ENCODE measurements at places on chromosomes 2 and 18. TPM values are rescaled to one million over a fixed set of nuclear protein-coding genes. Genes with fewer than 3 reads are reported as not detected.

- no peak overlapping the region for H3K4me3 ChIP-seq
- no peaks in the 10 kb centered on the region for H3K4me1 ChIP-seq
- H3K27ac ChIP-seq, result no peak overlapping the region
- H3K27me3 ChIP-seq, result no peaks in the 10 kb centered on the region
- DNase-seq, result no peak
Measured at GRCh38 chr2:163395602-163396001, 340.2 kb downstream of the FIGN start.

GRCh38 chr2:31108561-31109286 lies 29.5 kb downstream of the GALNT14 start:
- DNase-seq, result no peak
- H3K4me1 ChIP-seq, result peaks cover 3% of the 10 kb centered on the region
- no peaks in the 10 kb centered on the region for H3K27me3 ChIP-seq
- H3K27ac ChIP-seq, result no peak overlapping the region
- no peaks in the 10 kb centered on the region for H3K36me3 ChIP-seq

TUBB8B gene
- total RNA-seq, result 3.6 TPM

- no peaks in the 10 kb centered on the region for H3K4me1 ChIP-seq
- H3K27ac ChIP-seq, result no peak overlapping the region
- no peak for DNase-seq
- peaks cover 32% of the 10 kb centered on the region for H3K36me3 ChIP-seq
- H3K4me3 ChIP-seq, result no peak overlapping the region
Measured at GRCh38 chr2:135636982-135637381, 104.7 kb upstream of the UBXN4 start.

MC4R gene
- not detected for total RNA-seq

DNA sequence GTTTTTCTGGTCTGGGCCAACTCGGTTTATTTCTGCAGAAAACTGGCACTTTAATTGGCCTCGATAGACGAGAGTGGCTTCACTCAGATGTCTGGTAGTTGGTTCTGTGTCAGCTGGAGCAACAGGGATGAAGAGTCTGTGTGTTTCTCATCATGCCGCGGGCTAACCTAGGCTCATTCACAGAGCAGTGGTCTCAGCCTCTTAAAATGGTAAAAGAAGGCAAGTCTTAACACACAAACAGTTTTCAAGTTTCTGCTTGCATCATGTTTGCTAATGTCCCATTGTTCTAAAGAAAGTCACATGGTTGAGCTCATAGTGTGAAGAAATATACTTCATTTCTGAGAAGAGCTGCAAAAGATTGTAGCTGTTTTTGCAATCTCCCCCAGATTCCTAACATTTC lies 37.5 kb upstream of the ANXA4 start:
- no peak overlapping the region for H3K27ac ChIP-seq
- H3K4me1 ChIP-seq, result peaks cover 8% of the 10 kb centered on the region
- H3K27me3 ChIP-seq, result no peaks in the 10 kb centered on the region
- H3K4me3 ChIP-seq, result no peak overlapping the region

GRCh38 chr2:159933727-159934049 lies 128.7 kb downstream of the PLA2R1 start:
- no peak overlapping the region for H3K27ac ChIP-seq
- no peaks in the 10 kb centered on the region for H3K36me3 ChIP-seq
- H3K27me3 ChIP-seq, result no peaks in the 10 kb centered on the region
- DNase-seq, result no peak
- no peak overlapping the region for H3K4me3 ChIP-seq
- no peaks in the 10 kb centered on the region for H3K4me1 ChIP-seq

- DNase-seq, result no peak
- H3K36me3 ChIP-seq, result no peaks in the 10 kb centered on the region
- H3K4me3 ChIP-seq, result peak overlapping the region; percentile 75
- peak overlapping the region; percentile 52 for H3K27ac ChIP-seq
- peaks cover 46% of the 10 kb centered on the region for H3K4me1 ChIP-seq
- no peaks in the 10 kb centered on the region for H3K27me3 ChIP-seq
Measured at GRCh38 chr18:51194604-51195003, 2.9 kb downstream of the MEX3C start.

DNA sequence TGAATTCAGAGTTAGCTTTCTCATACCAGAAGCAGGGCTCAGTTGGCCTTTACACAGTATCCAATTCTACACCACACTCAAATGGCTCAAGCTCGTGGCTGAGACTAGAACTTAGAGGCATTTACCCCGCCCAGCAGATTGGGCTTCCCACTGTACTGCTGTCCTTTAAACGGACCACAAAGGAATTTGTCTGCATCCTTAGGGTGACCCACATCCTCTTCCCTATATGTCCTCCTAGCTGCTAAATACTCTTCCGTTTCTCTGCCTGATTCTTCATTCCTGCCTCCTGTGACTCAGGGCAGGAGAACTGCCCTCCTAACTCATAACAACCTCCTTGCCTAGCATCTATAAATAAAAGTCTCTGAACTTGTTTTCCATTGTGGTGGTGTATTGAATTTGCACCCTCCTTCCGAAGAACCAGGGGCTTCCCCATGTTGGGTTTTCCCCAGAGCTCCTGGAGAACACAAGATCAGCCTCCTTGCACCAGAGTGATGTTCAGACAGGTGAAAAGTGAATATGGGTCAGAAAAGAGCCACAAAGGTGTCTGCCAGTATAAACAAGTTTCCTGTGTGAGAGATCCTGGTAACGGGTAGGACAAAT lies 32.0 kb upstream of the MC4R start:
- no peaks in the 10 kb centered on the region for H3K36me3 ChIP-seq
- peaks cover 8% of the 10 kb centered on the region for H3K4me1 ChIP-seq
- H3K27ac ChIP-seq, result no peak overlapping the region

DNA sequence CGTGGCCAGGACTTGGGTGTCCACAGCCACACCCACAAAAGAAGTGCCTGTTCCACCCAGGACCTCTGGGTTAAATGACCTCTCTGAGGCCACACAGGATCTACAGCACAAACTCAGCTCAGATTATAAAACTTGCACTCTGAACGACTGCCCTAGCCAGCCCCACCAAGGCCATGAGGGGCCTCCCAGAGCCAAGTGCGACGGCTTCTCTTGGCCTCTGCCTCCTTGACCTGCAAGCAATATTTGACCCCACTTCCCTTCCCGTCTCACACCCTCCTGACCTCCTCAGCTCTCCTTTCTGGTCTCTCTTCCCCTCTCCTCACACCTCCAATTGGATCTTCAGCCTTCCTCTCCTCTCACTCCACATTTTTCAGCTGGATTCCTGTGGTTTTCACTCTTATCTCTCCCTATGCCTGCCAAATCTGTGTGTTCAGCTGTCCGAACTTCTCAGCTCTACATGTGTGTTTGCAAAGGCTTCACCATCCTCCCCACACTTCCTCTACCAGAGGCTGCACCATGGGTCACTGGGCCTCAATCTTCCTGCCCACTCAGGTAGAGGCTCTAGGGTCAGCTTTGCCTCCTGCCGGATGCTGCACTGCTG lies 25.3 kb upstream of the STEAP3 start:
- H3K4me3 ChIP-seq, result no peak overlapping the region
- H3K4me1 ChIP-seq, result peaks cover 17% of the 10 kb centered on the region
- no peak overlapping the region for H3K27ac ChIP-seq
- no peak for DNase-seq

DNA sequence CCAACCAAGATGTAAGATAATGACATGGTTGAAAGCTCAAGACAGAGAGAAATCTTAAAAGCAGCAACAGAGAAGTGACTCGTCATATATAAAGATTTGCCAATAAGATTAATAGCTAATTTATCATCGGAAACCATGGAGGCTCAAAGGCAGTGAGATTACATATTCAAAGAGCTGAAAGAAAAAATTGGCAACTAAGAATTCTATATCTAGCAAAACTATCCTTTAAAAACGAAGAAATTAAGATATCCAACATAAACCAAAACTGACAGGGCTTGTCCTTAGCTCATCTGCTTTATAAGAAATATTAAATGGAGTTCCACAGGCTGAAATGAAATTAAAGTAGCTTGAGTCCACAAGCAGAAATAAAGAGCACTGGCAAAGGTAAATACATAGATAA lies 236.6 kb downstream of the ANAPC1 start:
- no peaks in the 10 kb centered on the region for H3K27me3 ChIP-seq
- H3K27ac ChIP-seq, result no peak overlapping the region
- no peaks in the 10 kb centered on the region for H3K36me3 ChIP-seq
- no peak for DNase-seq

GRCh38 chr2:188601927-188602326 lies 310.3 kb downstream of the GULP1 start:
- peaks cover 22% of the 10 kb centered on the region for H3K4me1 ChIP-seq
- H3K4me3 ChIP-seq, result no peak overlapping the region
- no peak overlapping the region for H3K27ac ChIP-seq
- no peaks in the 10 kb centered on the region for H3K27me3 ChIP-seq
- DNase-seq, result no peak

CRYGC gene
- total RNA-seq, result not detected

NT5C1B gene
- not detected for total RNA-seq

Measured in GM23338 (cell line).